NCI-H226 (cell line): ENCODE measurements at places on chromosomes 3 and 15.

DNA sequence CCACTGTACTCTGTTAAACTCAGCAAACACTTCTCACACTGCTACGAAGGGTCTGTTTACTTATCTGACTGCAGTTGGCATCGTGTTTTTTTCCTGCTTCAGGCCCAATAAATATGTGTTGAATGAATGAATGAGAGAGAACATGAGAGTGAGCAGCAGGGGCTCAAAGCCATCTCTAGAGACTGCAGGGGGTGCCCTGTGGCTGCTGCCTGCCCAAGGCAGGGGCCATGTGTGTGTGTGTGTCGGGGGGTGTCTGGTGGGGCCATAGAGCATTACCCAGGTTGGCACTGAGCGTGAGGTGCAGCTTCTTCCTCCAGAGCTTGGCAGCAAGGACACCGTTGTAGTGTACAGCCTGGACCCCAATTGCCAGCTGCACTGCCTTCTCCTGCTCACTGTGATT is 14.8 kb downstream of the EPB42 start:
- DNase-seq: no peak

- DNase-seq: no peak
Measured at GRCh38 chr15:36850864-36851263, 249.5 kb downstream of the MEIS2 start.

DNA sequence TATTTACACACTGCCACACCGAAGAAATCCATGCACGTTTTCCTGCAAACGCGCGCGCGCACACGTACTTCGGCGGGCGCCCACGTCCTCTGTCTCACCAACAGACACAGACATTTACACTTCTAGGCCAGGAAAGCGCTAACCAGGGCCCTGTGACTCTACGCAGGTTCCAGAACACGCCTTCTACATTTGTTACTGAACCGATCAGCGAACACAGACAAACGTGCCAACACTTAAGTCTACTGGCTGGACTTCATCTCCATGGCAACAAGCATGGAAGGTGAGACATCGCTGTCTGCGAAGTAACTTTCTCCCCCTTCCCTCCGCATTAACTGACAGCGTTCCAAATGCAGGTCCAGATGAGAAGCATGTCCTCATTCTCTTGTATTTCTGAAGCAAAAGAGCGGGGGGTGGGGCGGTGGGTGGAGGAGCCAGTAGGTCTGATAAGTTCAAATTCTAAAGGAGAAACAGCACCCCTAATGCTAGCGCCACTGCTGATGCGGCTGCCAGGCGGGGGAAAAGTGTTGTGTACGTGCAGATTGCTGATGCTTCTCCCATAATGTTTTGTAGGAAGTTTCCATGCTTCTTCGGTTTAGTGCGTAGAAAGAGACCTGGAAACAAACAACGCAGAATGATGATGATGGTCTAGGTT is at the start of gene CTXN2:
Gene CTXN2, plus strand, starts transcription at position 92 of the 652 bp plus-strand sequence. CDS start 9,636 bp downstream, outside the sequence.
- no peak for DNase-seq

- no peak for DNase-seq
Measured at GRCh38 chr3:195855471-195856409, 44.0 kb upstream of the MUC4 start.

- no peak for DNase-seq
Measured at GRCh38 chr3:152254041-152254440, 14.7 kb upstream of the MBNL1 start.

DNA sequence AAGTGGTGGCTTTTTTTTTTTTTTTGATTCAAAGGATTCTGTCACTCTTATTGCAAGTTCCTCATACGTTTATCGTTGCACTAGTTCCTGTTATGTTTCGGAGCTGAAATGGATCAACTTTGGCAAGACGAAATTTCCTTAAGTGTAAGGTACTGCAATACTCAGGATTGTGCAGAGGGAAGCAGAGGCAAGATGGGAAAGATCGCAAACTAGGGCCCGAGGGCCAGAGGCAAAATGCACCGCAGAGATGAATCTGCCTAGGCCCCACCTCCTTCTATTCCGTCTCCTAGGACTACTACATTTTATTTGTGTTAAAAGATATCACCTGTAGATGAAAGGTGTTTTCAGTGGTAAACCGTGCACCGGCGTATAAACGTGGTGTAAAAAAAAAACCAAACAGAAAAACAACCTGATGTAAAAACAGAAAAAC is 331 bp downstream of the RNU6-1 start:
- DNase-seq: peak; percentile 61

- DNase-seq: no peak
Measured at GRCh38 chr15:83250781-83251180, 33.7 kb downstream of the BNC1 start.

DNA sequence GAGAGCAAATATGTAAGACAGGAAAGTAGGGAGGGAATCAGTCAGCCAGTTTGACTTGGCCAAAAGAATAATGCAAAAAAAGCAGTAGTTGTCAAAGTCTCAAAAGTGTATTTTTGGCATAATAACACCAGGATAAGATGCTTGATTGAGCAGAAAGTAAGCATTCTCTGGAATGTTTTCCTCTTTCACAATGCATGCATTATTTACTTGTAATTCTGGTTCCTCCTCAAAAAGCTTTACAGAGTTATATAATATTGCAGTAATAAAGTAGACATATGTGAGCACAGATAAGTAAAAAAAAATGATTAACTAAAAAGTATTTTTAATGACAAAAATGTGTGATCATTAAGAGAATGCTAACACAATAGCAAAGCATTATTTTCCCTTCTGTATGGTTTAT is 285.9 kb upstream of the BCHE start:
- no peak for DNase-seq

- DNase-seq: no peak
Measured at GRCh38 chr3:115502128-115502527, 121.2 kb upstream of the GAP43 start.
